ENCODE measurements at places on chromosomes 4 and X. TPM values are rescaled to one million over a fixed set of nuclear protein-coding genes. Genes with fewer than 3 reads are reported as not detected.
A peak's percentile ranks its signal among the peaks of the same experiment; 100 is the strongest.

Gene TET2
- total RNA-seq: 23.9 TPM

GRCh38 chr4:94277534-94277933, 65.1 kb downstream of the HPGDS start:
- H3K4me3 ChIP-seq: no peak overlapping the region
- DNase-seq: no peak
- H3K27me3 ChIP-seq: no peaks in the 10 kb centered on the region
- peaks cover 86% of the 10 kb centered on the region for H3K36me3 ChIP-seq

Gene PSAPL1
- total RNA-seq: not detected

GRCh38 chr4:55378617-55379467, 16.9 kb upstream of the TMEM165 start:
- no peaks in the 10 kb centered on the region for H3K4me1 ChIP-seq
- H3K36me3 ChIP-seq: no peaks in the 10 kb centered on the region
- no peaks in the 10 kb centered on the region for H3K27me3 ChIP-seq
- DNase-seq: peak; percentile 56
- H3K27ac ChIP-seq: no peak overlapping the region

GRCh38 chr4:41934514-41934900, 722 bp upstream of the TMEM33 start:
- no peaks in the 10 kb centered on the region for H3K27me3 ChIP-seq
- peak overlapping the region; percentile 87 for H3K4me3 ChIP-seq
- peaks cover 32% of the 10 kb centered on the region for H3K4me1 ChIP-seq
- no peaks in the 10 kb centered on the region for H3K36me3 ChIP-seq
- H3K27ac ChIP-seq: peak overlapping the region; percentile 90
- no peak for DNase-seq

GRCh38 chr4:88609387-88609786, 17.1 kb downstream of the HERC3 start:
- H3K27ac ChIP-seq: no peak overlapping the region
- peaks cover 14% of the 10 kb centered on the region for H3K36me3 ChIP-seq
- H3K4me1 ChIP-seq: peaks cover 38% of the 10 kb centered on the region
- H3K4me3 ChIP-seq: no peak overlapping the region

- H3K27ac ChIP-seq: no peak overlapping the region
- no peaks in the 10 kb centered on the region for H3K36me3 ChIP-seq
- no peaks in the 10 kb centered on the region for H3K27me3 ChIP-seq
- no peak for DNase-seq
- no peaks in the 10 kb centered on the region for H3K4me1 ChIP-seq
These were observed 78.9 kb upstream of the GUCY1A1 start for GRCh38 chr4:155587766-155588165.

DNA sequence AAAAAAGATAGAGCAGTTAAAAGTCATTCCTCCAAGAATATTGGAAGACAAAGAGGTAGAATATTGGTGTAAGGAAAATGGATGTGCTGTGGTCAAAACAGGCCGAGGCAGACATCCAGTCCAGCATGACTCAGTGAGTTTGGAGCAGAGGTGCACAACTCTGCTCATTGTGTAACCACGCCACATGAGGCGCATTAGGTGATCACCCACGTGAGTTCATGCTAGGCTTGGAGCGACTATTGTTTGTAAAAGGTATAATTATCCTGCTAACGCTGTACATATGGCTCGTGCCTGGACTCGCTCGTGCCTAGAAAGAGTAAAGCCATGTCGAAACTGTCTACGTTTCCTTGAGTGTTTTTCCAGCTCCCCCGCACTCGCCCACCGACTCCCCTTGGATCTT, 23.9 kb downstream of the C4orf54 start:
- no peaks in the 10 kb centered on the region for H3K27me3 ChIP-seq
- H3K4me3 ChIP-seq: no peak overlapping the region
- H3K27ac ChIP-seq: no peak overlapping the region
- no peaks in the 10 kb centered on the region for H3K4me1 ChIP-seq
- no peak for DNase-seq
- H3K36me3 ChIP-seq: no peaks in the 10 kb centered on the region

Gene TMEM271
- not detected for total RNA-seq

GRCh38 chrX:110087485-110088356, 84.8 kb downstream of the TMEM164 start:
- H3K4me1 ChIP-seq: no peaks in the 10 kb centered on the region
- H3K27me3 ChIP-seq: no peaks in the 10 kb centered on the region
- no peak for DNase-seq

Gene PNMA6E
- total RNA-seq: not detected

Gene KCNIP4
- 2.5 TPM for total RNA-seq

GRCh38 chrX:40012868-40013265, 84.9 kb downstream of the BCOR start:
- peak overlapping the region; percentile 88 for H3K27ac ChIP-seq
- no peak for DNase-seq

DNA sequence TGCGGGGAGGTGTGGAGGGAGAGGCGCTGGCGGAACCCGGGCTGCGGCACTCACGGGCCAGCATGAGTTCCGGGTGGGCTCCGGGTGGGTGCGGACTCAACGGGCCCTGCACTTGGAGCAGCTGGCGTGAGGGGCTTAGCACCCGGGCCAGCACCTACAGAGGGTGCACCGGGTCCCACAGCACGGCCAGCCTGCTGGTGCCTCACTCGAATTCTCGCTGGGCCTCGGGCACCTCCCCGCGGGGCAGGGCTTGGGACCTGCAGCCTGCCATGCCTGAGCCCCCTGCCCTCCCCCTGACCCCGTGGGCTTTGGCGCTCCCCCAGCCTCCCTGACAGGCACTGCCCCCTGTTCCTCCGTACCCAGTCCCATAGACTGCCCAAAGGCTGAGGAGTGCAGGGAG, 10.8 kb upstream of the CAMK2D start:
- H3K4me1 ChIP-seq: no peaks in the 10 kb centered on the region
- no peak overlapping the region for H3K27ac ChIP-seq
- no peaks in the 10 kb centered on the region for H3K36me3 ChIP-seq
- H3K27me3 ChIP-seq: no peaks in the 10 kb centered on the region
- DNase-seq: no peak

- DNase-seq: no peak
- peaks cover 29% of the 10 kb centered on the region for H3K4me1 ChIP-seq
- peaks cover 47% of the 10 kb centered on the region for H3K27me3 ChIP-seq
- H3K4me3 ChIP-seq: peak overlapping the region; percentile 45
- peak overlapping the region; percentile 81 for H3K27ac ChIP-seq
- no peaks in the 10 kb centered on the region for H3K36me3 ChIP-seq
These were observed 3.4 kb upstream of the PCDH7 start for GRCh38 chr4:30716681-30717207.

Gene ZNF157
- total RNA-seq: not detected

Gene NAT8L
- total RNA-seq: 0.14 TPM

Gene GPR34
- total RNA-seq: 5.1 TPM

DNA sequence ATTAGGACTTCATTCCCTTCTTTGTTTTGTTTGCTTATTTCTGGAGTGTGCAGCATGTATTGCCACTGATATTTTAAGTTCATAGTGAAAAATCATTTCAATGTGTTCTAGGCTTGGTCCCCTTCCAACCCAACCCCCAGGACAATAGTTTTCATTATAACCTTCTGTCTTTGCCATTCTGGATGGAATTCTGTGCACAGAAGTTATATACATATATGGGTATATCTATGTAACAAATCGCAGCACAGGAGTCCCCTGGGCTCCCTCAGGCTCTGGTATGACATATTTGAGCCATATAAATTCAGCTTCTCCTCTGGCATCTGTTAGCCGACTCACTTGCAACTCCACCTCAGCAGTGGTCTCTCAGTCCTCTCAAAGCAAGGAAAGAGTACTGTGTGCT, at the start of gene TNMD:
TSS of gene TNMD (plus strand) at position 326 of the 400 bp plus-strand sequence. CDS start 83 bp downstream, outside the sequence.
- no peaks in the 10 kb centered on the region for H3K4me1 ChIP-seq
- no peaks in the 10 kb centered on the region for H3K27me3 ChIP-seq
- H3K36me3 ChIP-seq: no peaks in the 10 kb centered on the region

DNA sequence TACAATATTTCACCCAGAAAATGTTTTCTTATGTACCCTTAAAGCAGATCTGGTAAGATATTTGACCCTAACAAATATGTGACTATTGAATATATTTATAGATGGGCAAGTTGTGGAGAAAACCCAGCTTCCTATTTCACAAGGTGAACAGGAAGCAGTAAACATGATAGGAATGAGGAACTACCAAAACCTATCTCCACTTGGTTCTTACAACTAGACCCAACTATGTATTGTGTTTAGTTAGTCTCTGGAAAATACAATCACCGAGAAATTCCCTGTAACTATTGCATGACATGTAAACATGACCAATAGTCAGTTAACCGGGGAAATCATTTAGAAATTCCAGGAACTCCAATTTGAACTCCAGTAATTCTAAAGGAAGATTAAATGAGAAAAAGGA, 8.4 kb upstream of the RXFP1 start:
- H3K4me3 ChIP-seq: no peak overlapping the region
- H3K4me1 ChIP-seq: no peaks in the 10 kb centered on the region
- no peak overlapping the region for H3K27ac ChIP-seq

Gene CENPVL2
- not detected for total RNA-seq

- H3K4me1 ChIP-seq: no peaks in the 10 kb centered on the region
- H3K36me3 ChIP-seq: no peaks in the 10 kb centered on the region
- H3K27me3 ChIP-seq: no peaks in the 10 kb centered on the region
- no peak overlapping the region for H3K27ac ChIP-seq
These were observed 123.3 kb downstream of the CLCN4 start for GRCh38 chrX:10280071-10280470.

GRCh38 chr4:149638073-149638472, 177.6 kb downstream of the IQCM start:
- H3K27ac ChIP-seq: no peak overlapping the region
- no peaks in the 10 kb centered on the region for H3K4me1 ChIP-seq
- DNase-seq: no peak
- H3K4me3 ChIP-seq: no peak overlapping the region

Gene TMSB15B
- not detected for total RNA-seq

DNA sequence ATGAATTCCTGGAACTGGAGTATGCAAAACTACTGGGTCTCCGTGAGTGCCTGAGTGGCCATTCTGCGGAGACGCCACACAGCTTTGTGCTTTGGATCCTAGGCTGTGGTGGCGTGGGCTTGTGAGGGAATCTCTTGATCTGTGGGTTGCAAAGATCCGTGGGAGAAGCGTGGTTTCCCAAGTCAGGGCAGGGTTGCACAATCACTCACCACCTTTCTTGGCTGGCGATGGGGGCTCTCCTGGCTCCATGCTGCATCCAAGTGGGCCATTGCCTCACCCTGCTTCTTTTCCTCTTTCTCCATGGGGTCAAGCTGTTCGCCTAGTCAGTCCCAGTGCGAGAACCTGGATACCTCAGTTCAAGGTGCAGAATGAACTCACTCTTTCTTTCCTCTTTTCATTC, 62.5 kb downstream of the SLAIN2 start:
- no peak overlapping the region for H3K27ac ChIP-seq
- no peaks in the 10 kb centered on the region for H3K36me3 ChIP-seq
- H3K4me3 ChIP-seq: no peak overlapping the region
- no peaks in the 10 kb centered on the region for H3K27me3 ChIP-seq

Gene LDB2
- total RNA-seq: 8.6 TPM

DNA sequence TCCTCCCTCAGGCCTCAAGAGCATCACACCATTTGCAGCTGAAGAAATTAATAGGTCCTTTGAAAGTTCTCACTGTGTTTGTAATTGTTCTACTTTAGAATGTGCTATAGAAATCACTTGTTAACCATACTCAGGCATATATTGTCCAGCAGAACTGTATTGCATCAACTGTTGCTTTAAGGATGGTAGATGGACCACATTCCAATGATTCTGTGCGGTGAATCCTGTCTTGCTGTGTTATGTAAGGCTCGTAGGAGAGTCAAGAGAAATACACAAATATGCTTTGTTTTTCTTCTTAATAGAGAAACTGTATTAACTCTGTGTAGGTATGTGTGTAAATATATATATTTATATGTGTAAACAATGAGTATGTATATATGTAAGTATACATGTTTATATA, 6.3 kb upstream of the ADGRA3 start:
- DNase-seq: no peak
- no peak overlapping the region for H3K4me3 ChIP-seq
- no peak overlapping the region for H3K27ac ChIP-seq
- H3K27me3 ChIP-seq: no peaks in the 10 kb centered on the region

DNA sequence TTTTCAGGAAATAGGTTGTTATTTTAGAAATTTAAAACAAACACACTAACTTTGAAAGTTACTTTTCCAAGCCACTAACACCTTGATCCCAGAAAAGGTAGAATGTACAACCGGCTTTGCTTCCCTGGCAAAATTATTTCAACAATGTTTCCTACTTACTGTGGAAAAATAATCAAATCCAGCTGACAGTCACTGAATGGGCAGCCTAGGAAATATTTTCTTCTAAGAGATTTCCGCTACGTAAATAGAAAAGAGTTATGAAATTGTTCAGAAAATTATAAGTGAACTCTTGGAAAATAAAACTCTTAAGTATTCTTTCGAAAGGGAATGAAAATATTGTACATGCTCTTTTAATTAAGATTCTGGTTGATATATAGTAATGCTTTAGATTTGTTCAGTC, 195.7 kb downstream of the GASK1B start:
- no peaks in the 10 kb centered on the region for H3K36me3 ChIP-seq
- H3K27ac ChIP-seq: no peak overlapping the region
- H3K4me3 ChIP-seq: no peak overlapping the region

GRCh38 chrX:10178866-10179463, 22.2 kb downstream of the CLCN4 start:
- no peak overlapping the region for H3K4me3 ChIP-seq
- H3K36me3 ChIP-seq: no peaks in the 10 kb centered on the region
- no peak overlapping the region for H3K27ac ChIP-seq
- no peak for DNase-seq
- no peaks in the 10 kb centered on the region for H3K27me3 ChIP-seq
- peaks cover 18% of the 10 kb centered on the region for H3K4me1 ChIP-seq

Gene RGN
- total RNA-seq: not detected

DNA sequence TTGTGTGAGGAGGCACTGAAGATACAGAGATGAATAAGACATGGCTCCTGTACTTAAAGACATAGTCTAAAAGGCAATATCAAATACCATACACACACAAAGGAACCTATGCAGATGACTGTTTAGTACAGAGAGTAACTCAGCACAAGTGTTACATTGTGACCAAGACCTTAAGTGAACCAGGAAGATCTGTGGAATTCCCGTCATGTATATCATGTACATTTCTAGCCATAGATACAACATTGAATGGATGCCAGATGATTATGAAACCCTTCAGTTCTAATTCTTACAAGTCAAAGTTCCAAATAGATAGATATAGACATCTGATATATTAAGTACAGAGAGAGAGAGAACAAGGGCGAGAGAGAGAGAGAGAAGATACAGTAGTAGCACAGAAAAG, 73.2 kb downstream of the PAK3 start:
- H3K36me3 ChIP-seq: no peaks in the 10 kb centered on the region
- no peak overlapping the region for H3K27ac ChIP-seq
- H3K4me3 ChIP-seq: no peak overlapping the region
- no peak for DNase-seq
- no peaks in the 10 kb centered on the region for H3K4me1 ChIP-seq

Data from transverse colon (tissue), 4 donors.